ENCODE measurements at places on chromosomes 1 and 21.

DNA sequence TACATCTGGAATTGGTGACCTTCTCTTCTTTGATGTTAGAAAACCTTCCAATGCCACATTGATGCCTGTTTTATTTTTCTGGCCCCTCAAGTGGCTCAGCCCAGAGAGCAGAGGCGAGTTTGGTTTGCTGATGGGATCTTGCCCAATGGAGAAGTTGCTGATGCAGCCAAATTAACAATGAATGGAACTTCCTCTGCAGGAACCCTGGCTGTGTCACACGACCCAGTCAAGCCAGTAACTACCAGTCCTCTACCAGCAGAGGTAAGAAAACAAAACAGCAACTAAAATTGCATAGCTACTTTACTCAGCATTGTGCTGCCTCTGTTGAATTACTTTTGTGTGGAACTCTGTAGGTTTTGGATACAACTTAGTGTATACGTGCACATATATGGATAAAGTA is 97.6 kb downstream of the CC2D1B start:
- no peak for DNase-seq

DNA sequence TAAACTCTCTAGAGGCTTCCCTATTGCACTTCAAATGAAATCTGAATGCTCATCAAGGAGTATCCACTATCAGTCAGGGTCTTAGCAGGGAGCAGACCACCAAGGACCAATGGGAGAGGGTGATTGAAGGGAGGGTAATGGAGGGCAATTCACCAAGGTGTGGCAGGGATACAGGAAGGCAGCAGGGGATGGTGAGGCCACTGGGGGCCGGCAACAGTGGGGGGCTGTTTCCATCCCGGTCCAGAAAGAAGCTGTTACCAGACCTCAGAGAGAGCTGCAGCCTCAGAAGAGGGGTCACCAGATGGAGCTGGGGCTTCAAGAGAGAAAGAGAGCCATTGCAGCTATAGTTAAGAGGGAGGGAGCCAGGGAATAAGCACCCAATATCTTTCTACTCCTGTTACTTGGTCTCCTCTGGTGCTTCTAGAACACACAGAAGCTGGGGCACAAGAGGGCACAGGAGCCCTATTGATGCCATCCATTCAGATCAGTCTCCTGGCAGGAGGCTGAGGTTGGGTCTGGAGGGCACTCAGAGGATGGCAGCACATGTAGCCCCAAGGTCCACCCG is 417.6 kb downstream of the PTPRU start:
- DNase-seq: no peak

GRCh38 chr1:66292944-66293343 is 241.0 kb upstream of the SGIP1 start:
- DNase-seq: no peak

- DNase-seq: no peak
Observed at GRCh38 chr1:156912861-156913808, 7.3 kb upstream of the LRRC71 start.

DNA sequence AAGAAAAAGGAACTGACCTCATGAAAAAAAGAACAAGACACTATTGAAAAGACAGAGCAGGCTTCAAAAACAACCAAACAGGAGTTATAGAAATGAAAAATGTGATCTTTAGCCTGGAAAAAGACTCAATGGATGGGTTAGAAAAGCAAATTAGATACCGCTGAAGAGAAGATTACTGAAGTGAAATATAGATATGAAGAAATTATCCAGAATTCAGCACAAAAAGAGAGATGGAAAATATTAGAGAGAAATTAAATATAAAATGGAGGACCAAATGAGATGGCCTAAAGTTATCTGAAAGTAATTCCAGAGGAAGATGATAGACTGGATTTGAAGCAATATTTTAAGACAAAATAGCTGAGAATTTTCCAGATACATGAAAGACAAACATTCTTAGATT is 63.0 kb downstream of the SLC37A1 start:
- no peak for DNase-seq

Data from NCI-H2081 (cell line).